A375 (cell line): ENCODE measurements at places on chromosomes 6 and 20. TPM values are rescaled to one million over a fixed set of nuclear protein-coding genes. Genes with fewer than 3 reads are reported as not detected.

Gene ARID1B
- 21.1 and 21.2 TPM in 2 replicates for total RNA-seq

Gene EBF4
- 0.19 and 0.37 TPM in 2 replicates for total RNA-seq

Gene DEFB127
- not detected in 2 replicates for total RNA-seq

Gene ARMH2
- total RNA-seq = not detected in 2 replicates

Gene MAPK13
- 0.60 and 1.2 TPM in 2 replicates for total RNA-seq

Gene ADGRF4
- total RNA-seq = not detected in 2 replicates

Gene CST4
- total RNA-seq = not detected in 2 replicates

Gene ISM1
- 0.03 and 0.08 TPM in 2 replicates for total RNA-seq

Gene MRAP2
- total RNA-seq = 0.19 and 0.49 TPM in 2 replicates

Gene NRM
- total RNA-seq = 5.7 and 7.7 TPM in 2 replicates

Gene CALHM6
- 0.38 and 0.82 TPM in 2 replicates for total RNA-seq

Gene PTCRA
- not detected in 2 replicates for total RNA-seq

Gene SYNDIG1
- 0.03 TPM in 1 of 2 replicates, not detected in the other for total RNA-seq

Gene FERMT1
- 20.9 and 24.0 TPM in 2 replicates for total RNA-seq

Gene ZNF165
- total RNA-seq = 0.87 and 1.0 TPM in 2 replicates

Gene CALHM4
- not detected in 2 replicates for total RNA-seq

Gene TBC1D32
- 4.3 and 4.8 TPM in 2 replicates for total RNA-seq

Gene GGTLC1
- total RNA-seq = not detected in 2 replicates

Gene SKIC2
- 63.1 and 63.8 TPM in 2 replicates for total RNA-seq

Gene PDYN
- not detected in 2 replicates for total RNA-seq

Gene NOTCH4
- 4.6 and 4.7 TPM in 2 replicates for total RNA-seq

Gene CST7
- total RNA-seq = not detected in 2 replicates

Gene DDX43
- total RNA-seq = not detected in 2 replicates

Gene GPX5
- not detected in 2 replicates for total RNA-seq

Gene RSPO3
- total RNA-seq = not detected in 2 replicates

Gene ABCF1
- 55.0 and 64.6 TPM in 2 replicates for total RNA-seq

Gene SLC4A11
- 1.5 and 1.7 TPM in 2 replicates for total RNA-seq

Gene MUC22
- total RNA-seq = not detected in 2 replicates

Gene JPH2
- total RNA-seq = 0.08 and 0.60 TPM in 2 replicates

Gene CLPSL1
- 1.4 TPM in 1 of 2 replicates, not detected in the other for total RNA-seq

Gene SLC22A23
- 0.53 and 0.66 TPM in 2 replicates for total RNA-seq

Gene EPPIN
- not detected in 2 replicates for total RNA-seq

Gene PANK2
- 55.6 and 61.8 TPM in 2 replicates for total RNA-seq

Gene PRICKLE4
- total RNA-seq = not detected in 2 replicates

Gene WFDC5
- total RNA-seq = not detected in 2 replicates

Gene STMND1
- not detected in 2 replicates for total RNA-seq

Gene NRSN2
- 60.3 and 73.3 TPM in 2 replicates for total RNA-seq

Gene SALL4
- 1.4 and 1.8 TPM in 2 replicates for total RNA-seq

Gene TSBP1
- total RNA-seq = 0.08 TPM in 1 of 2 replicates, not detected in the other

Gene KIFC1
- total RNA-seq = 34.4 and 37.4 TPM in 2 replicates

Gene PLA2G7
- total RNA-seq = 1.7 and 2.5 TPM in 2 replicates

Gene OPN5
- total RNA-seq = not detected in 2 replicates

Gene MRPS10
- 33.8 and 34.8 TPM in 2 replicates for total RNA-seq

Gene DPPA5
- total RNA-seq = not detected in 2 replicates
